GM03348 (cell line): ENCODE measurements at places on chromosomes 2 and 18.
A peak's percentile ranks its signal among the peaks of the same experiment; 100 is the strongest.

GRCh38 chr2:44324971-44325426, 36.3 kb downstream of the PREPL start:
- DNase-seq, result peak; percentile 52

- DNase-seq, result no peak
Observed at GRCh38 chr18:8386669-8387380, 222.4 kb upstream of the RAB12 start.

GRCh38 chr2:241248897-241249296, 60.4 kb downstream of the ANO7 start:
- DNase-seq, result no peak

- DNase-seq, result no peak
Observed at GRCh38 chr18:47558110-47558750, 306.8 kb upstream of the SKOR2 start.

DNA sequence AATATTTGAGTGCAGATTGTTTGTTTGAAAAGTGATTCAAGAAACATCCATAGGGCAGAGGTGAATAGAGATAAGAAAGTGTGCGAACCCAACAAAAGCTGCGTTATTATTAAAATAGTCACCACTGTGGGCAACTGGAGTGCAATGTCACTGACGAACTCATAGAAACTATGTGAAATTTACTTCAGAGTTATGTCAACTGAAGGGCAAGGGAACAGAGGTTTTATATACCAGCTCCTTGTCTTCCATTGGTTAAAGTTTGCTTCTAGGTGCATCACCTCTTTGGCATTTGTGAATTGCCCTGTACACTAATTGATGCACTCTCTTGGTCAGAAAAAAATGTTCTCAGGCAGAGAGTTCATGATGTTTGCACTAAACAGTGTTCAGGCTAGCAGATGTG, 110.5 kb upstream of the NYAP2 start:
- no peak for DNase-seq

GRCh38 chr2:15426606-15427005, 134.5 kb downstream of the NBAS start:
- DNase-seq, result no peak

DNA sequence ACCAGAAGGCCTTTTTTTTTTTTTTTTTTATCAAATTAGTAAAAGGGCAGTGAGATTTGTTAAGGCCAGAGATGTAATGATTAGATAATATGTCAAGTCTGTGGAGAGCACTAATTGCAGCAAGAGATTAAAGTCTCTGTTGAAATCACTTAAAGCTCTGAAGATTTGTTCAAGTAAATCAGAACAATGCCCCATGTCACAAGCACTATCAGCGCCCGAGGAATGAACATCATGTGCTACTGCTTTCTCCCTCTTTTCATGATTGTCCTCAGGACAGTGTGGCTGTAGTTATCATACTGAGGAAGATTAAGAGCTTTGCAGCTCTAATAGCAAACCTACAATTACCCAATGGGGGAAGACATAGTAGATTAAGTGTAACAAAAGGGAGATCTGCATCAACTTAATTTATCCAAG, 71.1 kb downstream of the TDRD15 start:
- no peak for DNase-seq

DNA sequence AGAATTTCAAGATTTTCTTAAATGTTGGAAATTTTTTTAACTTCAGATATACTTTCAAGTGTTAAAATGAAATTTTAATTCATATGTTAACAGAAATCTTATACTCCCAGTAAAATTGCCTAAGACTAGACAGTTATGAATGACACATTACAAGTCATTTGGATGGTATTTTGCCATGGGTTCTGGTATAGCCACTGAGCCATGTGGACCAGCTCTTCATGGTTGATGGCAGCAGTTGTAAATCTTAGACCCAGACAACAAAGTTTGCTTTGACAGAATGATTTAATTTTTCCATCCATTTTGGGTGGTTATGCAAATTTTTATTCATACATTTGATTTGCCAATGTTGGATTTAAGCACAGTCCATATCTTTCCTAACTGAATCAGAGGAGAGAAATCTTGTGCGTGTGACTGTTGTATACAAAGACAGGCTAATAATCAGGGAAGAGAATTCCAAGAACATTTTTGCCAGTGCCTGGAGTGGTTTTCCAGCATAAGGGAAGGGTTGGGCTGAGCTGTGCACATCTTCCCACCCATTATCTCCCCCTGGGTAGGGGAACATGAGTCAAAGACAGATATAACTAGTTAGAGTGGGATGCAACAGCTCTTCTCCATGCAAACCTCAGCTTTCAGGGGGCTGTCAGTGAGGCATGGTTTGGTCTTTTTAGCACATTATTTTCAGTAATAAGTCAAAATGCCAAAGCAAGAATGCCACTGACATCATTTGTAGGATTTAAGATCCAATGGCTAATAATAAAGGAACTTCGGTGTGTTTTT, 28.1 kb upstream of the INPP4A start:
- DNase-seq, result no peak

DNA sequence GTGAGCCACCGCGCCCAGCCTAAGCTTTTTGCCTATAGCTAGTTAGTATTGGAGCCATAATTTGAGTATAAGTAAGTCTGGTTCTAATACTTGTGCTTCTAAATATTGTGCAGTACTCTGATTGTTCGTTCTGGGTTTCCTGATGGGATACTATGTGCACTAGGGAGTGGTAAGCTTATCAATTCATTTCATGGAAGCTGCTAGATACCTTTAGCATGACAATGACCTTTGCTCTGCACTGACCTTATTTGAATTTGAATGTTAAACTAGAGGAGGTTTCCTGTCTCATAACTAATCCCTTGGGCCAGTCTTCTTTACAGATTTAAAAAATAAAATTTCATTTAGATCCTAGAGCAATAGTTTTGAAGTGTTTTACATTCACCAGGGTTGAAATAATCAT, 125.1 kb downstream of the GPD2 start:
- no peak for DNase-seq

GRCh38 chr18:5419030-5419429, 123.5 kb upstream of the ZBTB14 start:
- no peak for DNase-seq

- DNase-seq, result no peak
Observed at GRCh38 chr2:145041706-145042105, 521.8 kb upstream of the ZEB2 start.

- no peak for DNase-seq
Observed at GRCh38 chr18:62933261-62933887, 218.0 kb downstream of the PHLPP1 start.

GRCh38 chr2:231780123-231780908, 766 bp downstream of the PDE6D start:
- DNase-seq, result peak; percentile 33

GRCh38 chr2:130346741-130347066, 4.0 kb downstream of the IMP4 start:
- DNase-seq, result no peak

- DNase-seq, result no peak
Observed at GRCh38 chr2:120926463-120927264, 191.0 kb downstream of the GLI2 start.

DNA sequence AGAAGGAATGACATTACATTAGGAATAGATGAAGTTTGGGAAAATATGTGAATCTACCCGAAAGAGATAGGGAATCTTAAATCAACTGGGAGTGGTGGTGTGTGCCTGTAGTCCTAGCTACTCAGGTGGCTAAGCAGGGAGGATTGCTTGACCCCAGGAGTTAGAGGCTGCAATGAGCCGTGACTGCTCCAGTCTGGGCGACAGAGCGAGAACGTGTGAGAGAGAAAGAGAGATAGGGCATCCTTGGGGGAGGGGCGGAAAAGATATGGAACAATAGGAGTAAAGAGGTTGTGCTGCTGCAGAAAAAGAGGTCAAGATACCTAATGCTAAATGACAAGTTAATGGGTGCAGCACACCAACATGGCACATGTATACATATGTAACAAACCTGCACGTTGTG, 47.1 kb upstream of the ADAM23 start:
- no peak for DNase-seq

DNA sequence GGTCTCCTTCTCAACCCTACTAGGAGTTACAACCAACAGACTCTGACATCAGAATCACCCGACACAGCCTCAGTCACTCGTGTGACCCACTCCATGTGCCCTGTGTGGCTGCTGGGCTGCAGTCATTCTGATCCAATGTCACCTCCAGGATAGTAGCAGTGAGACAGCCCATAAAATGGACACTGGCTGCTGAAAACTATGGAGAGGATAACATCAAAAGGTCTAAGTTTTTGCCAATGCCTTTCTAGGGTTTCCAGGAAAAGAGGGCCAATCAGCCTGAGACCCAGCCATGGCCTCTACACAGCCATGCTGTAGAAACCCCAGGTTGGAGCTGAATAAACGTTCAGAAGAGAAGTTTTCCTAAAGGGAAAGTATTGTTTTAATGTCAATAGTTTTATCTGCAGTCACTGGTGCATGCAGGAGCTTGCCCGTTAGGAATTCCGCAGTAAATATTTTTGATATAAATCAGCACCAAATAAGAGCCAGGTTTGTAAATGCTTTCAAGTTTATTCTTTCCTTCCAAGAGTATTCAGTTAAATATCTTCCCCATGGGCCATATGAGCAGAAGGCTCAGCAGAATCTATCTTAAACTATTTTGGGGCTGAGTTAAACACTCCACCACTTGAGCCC, 92.2 kb upstream of the PID1 start:
- peak; percentile 60 for DNase-seq
